T1000 (cell line): ENCODE measurements at places on chromosomes 1 and 21.

- DNase-seq: no peak
Observed at GRCh38 chr1:117094841-117095604, 26.5 kb downstream of the TRIM45 start.

GRCh38 chr1:172993640-172994039, 57.1 kb downstream of the TNFSF18 start:
- DNase-seq: no peak

GRCh38 chr21:15686506-15686905, 43.3 kb upstream of the USP25 start:
- no peak for DNase-seq

- DNase-seq: no peak
Observed at GRCh38 chr21:32884062-32884461, 112.5 kb upstream of the PAXBP1 start.

DNA sequence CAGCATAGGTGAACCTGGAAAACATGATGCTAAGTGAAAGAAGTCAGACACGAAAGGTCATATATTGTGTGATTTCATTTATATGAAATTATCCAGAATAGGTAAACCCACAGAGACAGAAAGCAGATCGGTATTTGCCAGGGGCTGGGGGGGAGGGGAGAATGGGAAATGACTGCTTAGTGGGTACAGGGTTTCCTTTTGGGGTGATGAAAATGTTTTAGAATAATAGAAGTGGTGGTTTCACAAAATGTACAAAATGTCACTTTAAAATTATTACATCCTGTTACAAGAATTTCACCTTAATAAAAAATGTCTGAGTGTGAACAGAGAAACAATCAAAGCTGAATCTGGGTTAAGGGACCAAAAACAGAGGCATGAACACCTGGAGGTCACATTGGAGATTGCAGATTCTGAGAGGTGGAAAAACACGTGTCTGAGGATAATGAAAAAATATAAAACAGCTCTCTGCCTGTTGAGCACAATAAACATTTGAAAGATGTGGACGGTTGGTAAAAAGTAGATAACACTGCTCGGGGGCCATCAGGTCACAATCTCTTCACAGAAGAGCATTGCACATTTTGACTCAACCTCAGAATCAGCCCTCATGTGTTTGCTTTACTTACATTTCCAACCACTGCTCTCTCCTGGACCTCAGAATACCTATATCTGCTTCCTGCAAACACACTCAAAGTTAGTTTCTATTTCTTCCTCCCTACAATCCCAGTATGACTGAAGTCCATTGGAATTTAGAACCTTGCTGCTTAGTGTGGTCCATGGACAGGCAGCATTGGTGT, 3.2 kb downstream of the SLAMF6 start:
- DNase-seq: no peak

- no peak for DNase-seq
Observed at GRCh38 chr1:226135059-226135651, 51.4 kb downstream of the ACBD3 start.

DNA sequence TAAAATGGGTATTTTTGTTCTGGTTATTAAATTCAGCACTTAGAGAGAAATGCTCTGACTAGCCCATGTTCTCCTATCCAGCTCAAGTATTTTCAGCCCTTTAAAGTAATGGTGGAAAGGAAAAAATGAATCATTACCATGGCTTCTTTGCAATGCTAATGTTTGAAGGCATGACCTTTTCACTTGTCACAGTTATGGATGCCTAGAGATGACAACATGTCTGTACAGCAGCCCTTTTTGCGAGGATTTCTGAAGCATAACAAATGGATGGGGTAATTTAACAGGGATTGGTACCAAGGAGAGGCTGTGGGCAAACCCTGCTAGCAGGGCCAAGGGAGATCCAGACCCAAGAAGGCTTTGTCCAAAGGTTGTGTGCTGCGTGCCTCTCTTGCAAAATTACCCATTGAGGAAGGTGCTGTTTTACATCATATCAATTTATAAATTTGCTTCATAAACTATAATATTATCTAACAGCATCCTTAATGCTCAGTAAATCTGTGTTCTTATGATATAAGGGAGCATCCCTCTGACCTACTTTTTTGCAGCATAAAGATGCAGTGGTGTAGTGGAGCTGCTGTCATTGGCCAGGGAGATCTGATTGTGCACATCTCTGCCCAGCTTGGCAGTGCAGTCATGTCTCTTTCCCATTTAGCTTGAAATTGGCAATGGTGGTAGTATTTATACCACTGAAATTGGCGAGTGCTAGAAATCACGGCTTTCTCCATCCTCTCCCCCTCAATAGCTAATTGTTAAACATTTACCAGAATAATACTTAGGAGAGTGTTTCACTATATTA, 327.1 kb downstream of the PCP4 start:
- no peak for DNase-seq

- no peak for DNase-seq
Observed at GRCh38 chr1:2552189-2552588, 4.0 kb upstream of the TNFRSF14 start.

- DNase-seq: no peak
Observed at GRCh38 chr1:87151500-87152421, 176.9 kb upstream of the LMO4 start.

DNA sequence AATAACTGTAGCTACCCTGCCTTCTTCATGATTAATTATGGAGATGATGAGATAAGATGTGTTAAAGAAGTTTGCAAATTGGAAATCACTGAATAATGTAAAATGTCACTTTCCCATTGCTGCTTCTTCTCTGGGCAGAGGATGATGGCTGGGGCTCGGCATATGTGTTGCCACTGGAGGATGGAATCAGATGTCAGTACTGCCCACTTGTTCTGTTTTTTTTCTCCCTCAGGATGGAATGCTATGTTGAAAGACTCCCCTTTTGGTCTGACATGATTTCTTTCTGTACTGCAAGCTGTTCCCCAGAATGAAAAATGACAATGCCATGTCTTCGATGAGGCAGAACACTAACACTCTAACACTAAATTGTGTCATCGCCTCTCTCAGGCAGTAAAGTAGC, 373.9 kb upstream of the SPAG17 start:
- DNase-seq: no peak

- DNase-seq: no peak
Observed at GRCh38 chr21:26614251-26614650, 41.2 kb upstream of the CYYR1 start.

- DNase-seq: no peak
Observed at GRCh38 chr1:165580931-165581871, 37.4 kb downstream of the LRRC52 start.

GRCh38 chr1:151574575-151575529, 34.7 kb downstream of the TUFT1 start:
- peak; percentile 31 for DNase-seq

DNA sequence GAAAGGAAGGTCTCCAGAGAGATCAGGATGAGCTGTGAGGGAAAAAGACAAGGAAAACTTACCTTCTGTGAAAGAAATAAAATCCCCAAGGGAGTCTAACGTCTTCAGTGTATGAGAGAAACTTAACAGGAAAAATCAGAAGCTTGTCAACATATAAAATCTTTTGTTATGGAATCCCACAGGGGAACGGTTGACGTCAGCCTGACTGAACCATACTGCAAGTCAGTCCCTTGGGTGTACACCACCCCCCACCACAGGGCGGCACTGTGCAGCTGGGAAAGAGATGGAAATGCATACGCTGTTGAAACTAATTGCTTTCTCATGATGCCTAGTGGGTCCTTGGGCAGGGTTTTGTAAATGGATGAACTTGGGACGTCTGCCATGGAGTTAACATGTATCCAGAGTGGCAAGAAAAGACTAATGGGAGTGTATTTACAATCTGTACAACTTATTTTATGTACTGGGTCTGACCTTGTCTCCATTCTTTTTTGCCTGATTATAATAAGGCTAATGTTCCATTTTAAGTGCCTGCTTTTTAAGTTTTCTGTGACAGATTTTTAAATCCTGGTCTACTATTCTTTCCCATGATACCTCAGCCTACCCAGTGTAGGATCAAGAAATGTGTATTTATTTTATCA, 22.7 kb downstream of the UTP25 start:
- DNase-seq: peak; percentile 70

- DNase-seq: no peak
Observed at GRCh38 chr1:198638441-198638840, 399 bp upstream of the PTPRC start.

GRCh38 chr1:12031039-12031980, 12.0 kb downstream of the MIIP start:
- DNase-seq: no peak

- DNase-seq: no peak
Observed at GRCh38 chr1:246221485-246222255, 285.4 kb downstream of the SMYD3 start.

DNA sequence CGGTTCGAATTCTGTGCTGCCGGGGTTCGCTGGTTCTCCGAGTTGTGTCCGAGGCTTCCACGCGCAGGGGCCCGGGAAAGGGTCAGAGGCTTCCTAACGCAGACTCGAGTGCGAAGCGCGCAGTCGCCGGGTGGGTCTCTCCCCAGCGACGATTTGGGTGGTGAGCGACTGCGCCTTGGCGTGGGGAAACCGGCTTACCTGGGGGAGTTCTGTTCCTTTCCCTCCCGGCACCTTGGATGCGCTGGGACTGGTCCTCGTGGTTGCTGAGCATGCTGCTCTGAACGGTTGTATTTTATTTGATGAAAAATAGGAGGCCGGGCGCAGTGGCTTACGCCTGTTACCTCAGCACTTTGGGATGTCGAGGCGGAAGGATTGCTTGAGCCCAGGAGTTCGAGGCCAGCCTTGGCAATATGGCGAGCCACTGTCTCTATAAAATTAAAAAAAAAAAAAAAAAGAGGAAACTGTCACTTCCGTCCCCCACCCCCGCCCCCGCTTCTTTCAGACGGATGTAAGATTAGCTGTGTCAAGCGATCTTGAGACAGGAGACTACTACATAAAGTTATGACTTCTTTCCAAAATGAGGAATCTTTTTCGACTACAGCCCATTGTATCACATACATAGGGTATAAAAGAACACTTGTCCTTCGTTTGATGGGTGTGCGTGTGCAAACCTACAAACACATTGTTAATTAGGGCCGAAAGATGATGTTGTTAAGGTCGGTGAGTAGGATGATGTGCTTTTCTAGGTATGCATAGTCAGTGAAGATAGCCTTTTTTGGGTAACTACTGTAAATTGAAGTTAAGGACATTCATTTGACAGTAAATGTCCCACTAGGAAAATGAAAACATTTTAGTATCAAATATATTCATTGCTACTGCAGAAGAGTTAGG, at the start of gene CCDC18:
TSS of gene CCDC18 (plus strand) at position 2 of the 891 bp plus-strand sequence. CDS start 2,638 bp downstream, outside the sequence.
- peak; percentile 42 for DNase-seq

DNA sequence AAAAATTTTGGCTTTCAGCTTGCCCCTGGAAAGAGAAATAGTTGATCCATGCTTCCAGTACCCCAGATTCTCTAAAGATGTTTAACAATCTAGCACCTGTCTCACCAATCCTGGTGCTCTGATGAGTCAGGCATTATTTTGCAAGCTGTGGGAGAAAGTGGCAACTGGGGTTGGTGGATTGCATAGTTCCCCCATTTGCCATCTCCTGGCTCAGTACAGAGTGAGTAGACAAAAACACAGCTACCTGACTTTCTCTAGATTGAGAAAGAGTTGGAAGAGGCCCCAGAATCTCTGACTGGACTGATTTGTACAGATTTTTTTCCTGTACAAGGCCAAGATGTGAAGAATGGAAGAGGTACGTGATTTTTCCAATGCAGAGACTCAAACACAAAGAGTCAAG, 75.1 kb upstream of the NEGR1 start:
- DNase-seq: no peak

GRCh38 chr1:163241746-163242145, 39.0 kb upstream of the RGS5 start:
- DNase-seq: no peak

- DNase-seq: no peak
Observed at GRCh38 chr1:227422581-227422980, 104.3 kb upstream of the CDC42BPA start.

DNA sequence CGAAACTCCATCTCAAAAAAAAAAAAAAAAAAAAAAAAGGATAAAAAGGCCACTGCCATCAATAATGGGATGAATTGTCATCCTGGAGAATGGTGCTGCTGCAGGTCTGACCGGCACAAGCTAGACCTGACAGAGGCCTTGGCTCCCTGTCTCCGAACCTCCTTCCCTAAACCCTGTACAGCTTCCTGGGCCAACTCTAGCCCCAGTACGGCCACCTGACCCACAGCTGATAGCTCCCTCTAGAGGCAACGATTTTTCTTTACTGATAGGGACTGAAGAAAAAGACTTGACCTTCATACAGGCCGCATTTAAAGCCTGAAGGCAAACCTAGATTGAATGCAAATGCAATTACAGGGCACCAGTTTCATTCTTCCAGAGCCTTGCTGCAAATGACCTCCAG, 30.7 kb downstream of the NOL9 start:
- no peak for DNase-seq

DNA sequence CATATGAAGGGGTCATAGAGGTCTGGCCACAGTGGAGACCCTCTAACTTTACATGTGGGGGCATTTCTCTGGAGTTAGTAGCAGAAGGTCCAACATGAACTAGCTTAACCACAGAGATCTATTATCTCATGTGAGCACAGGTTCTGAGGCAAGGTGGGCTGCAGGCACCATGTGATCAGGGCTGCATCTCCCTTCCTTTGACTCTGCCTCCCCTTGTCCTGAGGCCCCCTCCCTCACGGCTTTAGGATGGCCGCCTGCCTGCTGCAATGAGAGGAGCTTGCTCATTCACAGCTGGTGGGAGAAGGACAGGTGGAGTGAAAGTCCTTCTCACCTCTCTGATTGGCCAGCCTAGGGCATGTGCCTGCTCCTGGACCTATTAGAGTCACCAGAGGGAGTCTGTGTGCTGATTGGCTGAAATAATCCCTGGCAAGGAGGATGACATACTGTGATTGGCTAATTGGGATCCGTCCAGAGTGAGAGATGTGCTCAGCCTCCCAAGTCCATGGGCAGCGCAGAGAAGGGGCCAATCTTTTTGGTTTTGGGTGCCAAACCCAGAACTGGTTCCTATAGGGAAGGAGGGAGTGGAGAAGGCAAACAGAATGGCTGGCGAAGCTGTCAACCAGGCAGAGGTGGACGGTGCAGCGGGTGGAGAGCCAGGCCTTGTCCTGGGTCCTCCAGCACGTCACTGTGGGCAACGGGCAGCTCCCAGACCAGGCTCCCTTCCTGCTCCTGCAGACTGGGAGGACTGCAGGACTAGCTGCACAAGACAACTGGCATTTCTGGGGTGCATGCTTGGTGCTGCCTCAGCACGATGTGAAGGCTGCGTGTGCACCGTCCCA, 39.4 kb upstream of the C1orf174 start:
- DNase-seq: no peak

DNA sequence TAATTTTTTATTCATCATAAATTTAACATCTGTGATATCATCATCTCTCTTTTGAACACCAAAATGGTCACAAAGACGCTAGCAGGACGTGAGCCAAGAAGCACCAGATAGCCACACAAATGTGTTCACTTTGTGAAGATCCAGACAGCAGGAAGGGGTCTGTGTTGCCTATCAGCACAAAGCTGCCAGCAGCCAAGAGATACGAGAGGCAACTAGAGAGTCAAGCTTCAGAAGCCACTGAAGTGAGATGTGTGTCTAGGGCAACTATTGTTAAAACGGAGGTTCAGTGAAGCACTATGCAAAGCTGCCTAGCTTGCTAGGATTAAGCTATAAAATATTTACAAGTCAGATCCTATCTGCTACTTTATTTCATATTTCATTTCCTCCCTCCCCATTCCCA, 45.3 kb downstream of the NDC1 start:
- no peak for DNase-seq

GRCh38 chr21:42661688-42662429, 8.4 kb downstream of the PDE9A start:
- no peak for DNase-seq
